ENCODE measurements at places on chromosomes 12 and 14.

- peak; percentile 95 for DNase-seq
Measured at GRCh38 chr14:105091517-105092170, 26.4 kb upstream of the GPR132 start.

DNA sequence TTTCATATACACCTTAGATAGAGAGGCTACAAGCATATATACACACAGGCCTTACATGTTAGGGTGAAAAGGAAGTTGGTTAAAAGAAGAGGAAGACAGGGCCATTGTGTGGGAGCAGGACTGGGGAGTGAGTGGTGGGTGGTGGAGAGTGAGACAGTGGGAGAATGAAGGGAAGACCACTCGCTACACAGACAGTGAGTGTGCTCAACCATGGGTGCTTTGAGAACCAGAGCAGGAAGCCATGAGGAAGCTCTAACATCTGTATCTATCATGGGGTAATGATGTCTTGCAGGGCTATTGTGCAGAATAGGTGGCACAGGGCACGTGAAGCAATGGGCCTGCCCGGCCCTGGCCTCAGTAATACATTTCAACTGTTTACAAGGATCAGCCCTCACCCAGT, 11.4 kb upstream of the KRT74 start:
- DNase-seq = no peak

DNA sequence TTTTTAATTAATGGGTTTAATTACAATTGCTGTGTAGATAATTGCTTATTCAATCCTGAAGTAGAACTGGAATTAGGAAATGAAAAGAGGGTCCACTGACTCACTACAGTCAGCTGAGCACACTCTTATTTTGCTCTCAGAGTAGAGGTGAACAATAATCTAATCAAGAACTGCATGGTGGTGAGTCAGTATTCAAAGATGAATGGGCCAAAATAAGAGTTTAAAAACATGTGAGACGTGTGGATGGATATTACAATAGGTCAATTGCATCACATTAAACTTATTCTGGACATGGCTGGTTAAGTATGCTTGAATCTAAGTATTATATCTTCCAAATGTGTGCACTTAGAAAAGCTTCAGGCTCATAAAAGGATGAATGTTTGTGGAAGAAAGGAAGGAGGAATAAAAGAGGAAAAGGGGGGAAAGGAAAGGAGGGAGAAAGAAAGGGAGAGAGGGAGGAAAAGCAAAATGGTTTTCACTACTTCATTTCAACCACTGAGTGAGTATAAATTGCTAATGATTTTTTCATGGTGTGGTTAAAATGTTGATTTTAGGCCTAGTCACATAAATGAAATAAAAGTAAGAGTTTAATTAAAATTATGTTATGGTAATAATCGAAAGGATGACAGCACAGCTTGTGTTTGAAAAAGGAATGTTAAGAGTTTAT, 27.0 kb upstream of the EEA1 start:
- DNase-seq = no peak

- no peak for DNase-seq
Measured at GRCh38 chr12:61654698-61655097, 605.5 kb upstream of the USP15 start.

GRCh38 chr12:58727521-58727920, 192.8 kb downstream of the LRIG3 start:
- DNase-seq = no peak

- DNase-seq = no peak
Measured at GRCh38 chr12:66409195-66409871, 107.0 kb downstream of the HELB start.

GRCh38 chr12:125259178-125259867, 194.1 kb downstream of the AACS start:
- DNase-seq = no peak

DNA sequence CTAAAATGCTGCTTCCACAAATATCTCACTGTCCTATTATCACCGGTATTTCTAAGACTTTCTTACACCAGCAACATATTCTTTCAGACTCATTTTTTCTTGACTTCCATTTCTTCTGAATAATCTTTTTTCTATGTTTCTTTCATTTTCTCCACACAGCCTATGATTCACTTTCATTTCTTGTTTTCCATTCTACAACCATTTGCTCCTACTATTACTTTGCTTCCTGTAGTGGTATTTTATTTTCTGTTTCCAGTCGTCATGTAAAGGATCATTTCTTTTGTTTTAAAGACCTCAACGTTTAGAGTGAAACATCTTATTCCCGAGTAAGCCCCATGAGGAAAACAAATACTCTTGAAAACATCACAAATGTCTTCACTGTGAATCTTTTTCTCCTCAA, 182.2 kb upstream of the MDGA2 start:
- DNase-seq = no peak

DNA sequence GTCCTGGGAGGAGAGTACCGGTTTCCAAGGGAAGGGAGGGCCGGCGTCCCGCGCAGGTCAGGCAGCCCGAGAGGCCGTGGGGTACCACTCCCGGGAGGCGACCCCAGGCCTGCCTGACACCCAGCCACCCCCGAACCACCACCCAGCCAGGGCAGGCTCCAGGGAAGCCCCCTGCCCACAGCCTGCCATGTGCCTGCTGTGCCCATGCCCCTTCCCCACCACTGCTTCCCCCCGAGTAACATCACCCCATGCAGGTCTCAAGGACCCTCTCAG, 2.3 kb downstream of the NUDT14 start:
- DNase-seq = no peak

- no peak for DNase-seq
Measured at GRCh38 chr12:90229407-90230170, 521.0 kb upstream of the ATP2B1 start.

DNA sequence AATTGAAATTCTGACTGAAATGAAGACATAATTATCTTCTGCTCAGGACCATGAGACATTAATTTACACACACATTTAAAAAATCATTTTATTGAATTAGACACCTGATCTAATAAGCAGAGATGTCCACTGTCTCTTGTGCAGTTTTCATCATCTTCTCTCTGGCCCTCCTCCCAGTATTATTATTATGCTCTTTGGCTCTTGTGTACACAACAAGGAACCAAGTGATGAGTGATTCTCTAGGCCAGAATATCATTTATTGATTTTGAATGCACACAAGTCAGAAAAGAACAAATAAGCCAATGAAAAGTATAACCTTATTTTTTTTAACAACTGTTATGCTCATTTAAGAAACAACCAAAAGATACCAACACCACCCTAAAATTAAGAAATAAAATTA, 244.7 kb upstream of the KRR1 start:
- DNase-seq = no peak

- no peak for DNase-seq
Measured at GRCh38 chr14:89190765-89191513, 226.1 kb downstream of the FOXN3 start.

- DNase-seq = no peak
Measured at GRCh38 chr12:81208187-81208911, 130.5 kb downstream of the ACSS3 start.

GRCh38 chr12:94622475-94622874, 27.9 kb downstream of the TMCC3 start:
- DNase-seq = no peak

GRCh38 chr12:6823182-6824084, 1.8 kb downstream of the GPR162 start:
- DNase-seq = no peak

DNA sequence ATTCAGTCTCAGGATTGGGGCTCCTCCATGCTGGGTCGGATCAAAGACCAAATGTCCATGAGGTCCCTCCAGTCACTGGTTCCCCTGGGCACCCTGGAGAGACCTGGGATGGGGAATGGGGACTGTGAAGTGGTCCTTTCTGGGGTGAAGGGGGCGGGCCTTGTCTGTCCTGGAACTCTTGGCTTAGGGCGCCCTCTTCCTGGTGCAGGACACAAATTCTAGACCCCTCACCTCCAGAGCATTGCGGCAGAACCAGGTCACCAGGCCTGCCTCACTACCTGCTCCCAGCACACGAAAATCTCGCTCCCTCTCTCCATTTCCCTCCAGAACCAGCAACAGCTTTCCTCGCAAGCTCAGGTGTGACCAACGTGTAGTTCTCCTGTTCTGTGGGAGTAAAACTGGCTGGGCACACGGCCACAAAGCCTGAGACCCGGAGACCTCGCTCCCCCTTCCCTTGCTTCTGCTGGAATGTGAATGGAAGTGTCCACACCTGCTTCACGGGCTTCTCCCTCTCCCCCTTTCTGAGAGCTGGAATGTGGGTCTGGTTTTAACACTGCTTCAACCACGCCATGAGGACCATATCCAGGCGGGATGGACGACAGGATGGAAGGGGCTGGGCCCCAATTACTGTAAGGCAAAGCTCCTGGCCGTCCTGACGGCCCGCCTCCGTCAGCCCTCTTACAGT, 112.7 kb downstream of the SCARB1 start:
- no peak for DNase-seq

DNA sequence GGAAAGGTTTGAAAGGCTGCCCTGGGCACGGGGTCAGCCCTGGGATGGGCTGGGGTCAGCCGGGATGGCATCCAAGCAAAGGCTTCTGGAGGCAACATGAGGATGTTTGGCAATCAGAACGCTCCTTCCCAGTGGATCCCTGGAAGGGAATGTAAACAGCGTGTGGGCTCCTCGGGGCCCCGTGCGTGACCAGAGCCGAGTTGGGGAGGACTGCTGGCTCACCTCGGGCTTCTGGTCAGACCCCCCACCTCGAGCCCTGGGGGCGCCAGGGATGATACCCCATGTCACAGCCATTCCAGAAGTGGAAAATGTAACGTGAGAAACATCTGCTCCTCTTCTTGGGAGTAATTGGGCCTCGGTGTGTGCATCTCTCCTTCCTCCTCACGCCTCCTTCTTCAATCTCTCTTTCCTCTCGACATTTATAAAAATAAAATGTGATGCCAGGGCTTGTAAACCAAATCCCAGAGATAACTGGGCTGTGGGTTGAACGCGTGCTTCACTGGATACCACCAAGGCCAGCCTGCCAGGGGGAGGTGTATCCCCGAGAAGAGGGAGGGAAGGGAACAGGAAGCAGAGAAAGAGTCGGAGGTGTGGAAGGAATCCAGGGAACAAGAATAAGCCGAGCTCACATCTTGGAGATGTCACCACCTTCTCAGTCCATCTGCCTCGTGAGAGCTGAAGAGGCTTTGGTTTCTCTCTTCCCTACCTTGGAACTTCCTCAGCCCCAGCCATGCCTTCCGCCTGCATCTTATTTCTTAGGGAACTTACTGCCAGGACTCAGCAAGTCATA, 144.8 kb downstream of the NUAK1 start:
- DNase-seq = no peak

Data from lower leg skin (tissue), 4 donors.